Activated CD4-positive, CD25-positive, alpha-beta regulatory T cell (primary cell): ENCODE measurements at places on chromosomes 6 and 20.

- no peak for DNase-seq
Observed at GRCh38 chr6:21099338-21100314, 493.9 kb upstream of the SOX4 start.

DNA sequence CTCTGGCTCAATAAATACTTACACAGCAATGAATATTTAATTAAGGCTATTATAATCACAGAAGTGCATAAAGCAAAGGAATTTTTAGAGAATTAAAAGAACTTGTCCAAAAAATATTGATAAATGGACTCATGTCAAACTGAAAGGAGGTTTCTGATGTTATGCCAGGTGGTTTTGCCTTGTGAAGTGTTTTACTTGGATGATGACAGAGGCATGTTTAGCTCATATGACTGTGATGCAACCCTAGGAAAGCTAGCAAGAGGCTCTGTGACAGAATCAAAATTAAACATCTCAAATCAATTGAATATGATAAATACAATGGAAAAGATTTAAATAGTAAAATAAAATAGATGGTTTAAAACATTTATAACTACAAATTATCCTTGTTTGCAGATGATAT lies 137.3 kb downstream of the TMEM200A start:
- DNase-seq, result no peak

GRCh38 chr6:113971741-113972140 lies 793 bp upstream of the HDAC2 start:
- DNase-seq, result no peak

DNA sequence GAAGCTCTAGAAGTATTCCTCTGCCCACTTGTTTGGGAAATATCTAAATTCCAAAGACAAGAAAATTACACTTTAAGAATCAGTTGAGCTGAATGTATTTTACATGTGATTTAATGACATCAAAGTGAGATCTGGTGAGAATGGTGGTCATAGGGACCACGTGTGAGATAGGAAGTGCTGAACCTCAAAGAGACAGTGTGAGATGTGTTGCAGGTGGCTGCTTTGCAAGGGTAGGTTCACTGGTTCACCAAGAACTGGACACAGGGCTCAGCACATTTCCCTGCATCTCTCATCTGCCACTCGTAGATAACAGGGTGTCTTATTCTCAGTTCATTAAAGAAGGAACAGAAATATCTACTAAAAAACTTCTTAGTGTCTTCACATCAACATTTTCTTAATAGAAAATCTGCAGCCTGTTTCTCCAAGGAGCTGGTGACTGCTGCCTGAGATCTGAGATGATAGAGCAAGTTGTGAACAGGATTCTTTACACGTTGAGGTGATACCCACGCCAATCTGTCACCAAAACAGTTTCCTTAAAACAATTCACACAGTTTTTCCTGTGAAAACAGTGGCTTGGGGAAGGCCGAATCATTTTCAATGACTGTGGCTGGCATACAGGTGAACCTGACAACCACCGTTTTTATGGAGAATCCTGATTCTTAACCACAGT lies 7.2 kb downstream of the CCR6 start:
- DNase-seq, result no peak

- DNase-seq, result no peak
Observed at GRCh38 chr6:80094017-80094416, 12.5 kb upstream of the BCKDHB start.

DNA sequence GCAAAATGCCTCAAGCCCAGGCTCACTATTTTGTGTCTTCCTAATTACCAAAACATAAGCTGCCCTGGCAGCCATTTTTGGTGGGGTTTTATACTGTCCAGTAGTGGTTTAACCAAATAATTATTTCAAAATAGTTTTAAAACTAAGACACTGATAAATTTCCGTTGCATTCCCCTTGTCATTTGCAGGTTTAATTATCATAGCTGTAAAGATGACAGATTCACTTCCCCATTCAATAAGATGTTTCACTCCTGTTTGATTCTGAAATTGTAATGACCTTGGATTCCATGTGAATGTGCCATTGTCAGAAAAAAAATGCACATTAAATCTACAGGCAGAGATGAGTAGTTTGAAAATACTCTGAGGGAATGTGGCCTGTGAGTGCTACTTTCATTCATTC lies 172.0 kb downstream of the COL9A1 start:
- DNase-seq, result no peak

DNA sequence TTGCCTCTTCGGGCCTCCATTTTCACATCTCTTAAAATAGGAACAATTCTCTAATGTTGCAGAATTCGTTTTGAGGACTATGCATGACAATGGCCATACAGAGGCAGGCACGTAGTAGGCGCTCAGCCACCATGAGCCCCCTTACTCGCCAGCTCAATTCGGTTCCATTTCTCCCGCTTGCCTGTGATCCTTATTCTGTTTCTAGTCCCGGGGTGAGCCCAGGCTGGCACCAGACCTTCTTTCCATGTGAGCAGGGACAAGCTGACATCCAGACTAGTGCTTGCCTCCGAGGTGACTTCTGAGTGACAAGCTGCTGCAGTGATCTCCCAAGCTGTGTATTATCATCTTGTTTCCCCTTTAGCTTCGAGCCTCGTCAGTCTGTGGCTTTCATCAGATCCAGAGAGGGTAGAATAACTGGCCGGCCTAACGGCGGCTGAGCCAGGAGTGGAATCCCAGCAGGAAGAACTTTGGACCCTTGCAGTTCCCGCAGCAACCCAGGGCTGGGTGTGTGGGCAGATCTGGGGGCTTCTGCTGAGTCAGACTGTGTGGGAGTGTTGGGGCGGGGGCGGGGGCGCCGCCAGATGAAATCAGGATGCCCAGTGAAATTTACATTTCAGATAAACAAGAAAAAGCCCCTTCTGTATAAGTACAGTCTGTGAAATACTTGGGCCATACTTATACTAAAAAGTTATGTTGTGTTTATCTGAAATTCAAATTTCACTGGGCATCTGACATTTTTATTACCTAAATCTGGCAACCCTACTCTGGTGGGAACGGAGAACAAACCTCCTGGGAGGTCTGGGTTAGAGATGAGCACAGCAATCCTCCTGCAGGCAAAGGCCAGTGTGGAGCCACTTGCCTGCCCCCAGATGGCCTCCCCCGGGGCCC lies 10.9 kb downstream of the BANF2 start:
- no peak for DNase-seq

GRCh38 chr6:132863895-132864294 lies 49.5 kb downstream of the RPS12 start:
- DNase-seq, result no peak

DNA sequence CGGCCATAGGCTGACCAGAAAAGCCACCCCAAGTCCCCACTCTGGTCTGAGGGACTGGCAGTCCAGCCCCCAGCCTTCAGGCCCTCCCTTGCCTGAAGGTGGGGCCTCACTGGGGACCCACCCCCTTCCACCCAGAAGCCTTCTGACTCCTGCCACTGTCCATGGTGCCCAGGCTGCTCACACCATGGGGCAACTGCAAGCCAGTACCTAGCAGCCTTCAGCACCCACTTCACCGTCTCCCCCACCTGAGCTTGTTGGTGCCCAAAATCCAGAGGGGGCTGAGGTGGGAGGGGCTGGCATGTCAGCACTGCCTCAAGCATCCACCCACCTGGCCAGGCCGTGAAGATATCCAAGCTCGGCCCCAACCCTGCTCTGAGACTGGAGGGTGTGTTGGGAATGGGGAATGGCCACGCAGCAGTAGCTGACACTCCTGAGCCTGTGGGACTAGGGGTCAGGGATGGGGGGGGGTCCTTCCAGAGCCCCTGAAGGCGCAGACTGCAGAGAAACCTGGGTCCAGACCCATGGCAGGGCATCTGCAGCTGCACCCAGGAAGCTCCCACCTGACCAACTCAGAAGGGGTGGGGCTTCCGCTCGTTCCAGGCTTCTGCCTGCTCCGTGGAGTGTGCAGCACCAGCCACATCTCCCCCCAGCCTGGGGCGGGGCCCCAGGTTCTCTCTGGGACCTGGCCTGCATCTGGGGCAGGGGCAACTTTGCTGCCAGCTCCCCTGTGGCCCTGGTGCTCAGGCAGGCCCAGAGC lies 942.1 kb upstream of the EPHA7 start:
- no peak for DNase-seq

DNA sequence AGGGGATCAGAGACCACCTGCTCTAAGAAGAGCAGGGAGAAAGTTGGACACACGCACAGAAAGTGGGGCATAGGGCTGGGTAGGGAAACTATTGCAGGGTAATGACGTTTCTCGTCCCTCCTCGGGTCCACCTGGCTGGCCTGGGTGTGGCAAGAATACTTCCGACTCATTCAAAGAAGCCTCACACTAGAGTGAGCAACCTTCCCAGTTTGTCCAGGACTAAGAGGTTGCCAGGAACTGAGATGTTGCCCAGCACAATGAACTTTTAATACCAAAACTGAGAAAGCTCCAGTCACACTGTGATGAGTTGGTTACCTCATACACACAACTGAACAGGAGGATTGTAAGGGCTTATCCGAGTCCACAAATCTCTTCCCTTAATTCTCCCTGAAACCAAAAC lies 74.5 kb upstream of the ADGRF1 start:
- no peak for DNase-seq

- DNase-seq, result no peak
Observed at GRCh38 chr6:170208182-170208601, 82.7 kb downstream of the DLL1 start.

- no peak for DNase-seq
Observed at GRCh38 chr20:38586181-38586525, 5.2 kb downstream of the ADIG start.

DNA sequence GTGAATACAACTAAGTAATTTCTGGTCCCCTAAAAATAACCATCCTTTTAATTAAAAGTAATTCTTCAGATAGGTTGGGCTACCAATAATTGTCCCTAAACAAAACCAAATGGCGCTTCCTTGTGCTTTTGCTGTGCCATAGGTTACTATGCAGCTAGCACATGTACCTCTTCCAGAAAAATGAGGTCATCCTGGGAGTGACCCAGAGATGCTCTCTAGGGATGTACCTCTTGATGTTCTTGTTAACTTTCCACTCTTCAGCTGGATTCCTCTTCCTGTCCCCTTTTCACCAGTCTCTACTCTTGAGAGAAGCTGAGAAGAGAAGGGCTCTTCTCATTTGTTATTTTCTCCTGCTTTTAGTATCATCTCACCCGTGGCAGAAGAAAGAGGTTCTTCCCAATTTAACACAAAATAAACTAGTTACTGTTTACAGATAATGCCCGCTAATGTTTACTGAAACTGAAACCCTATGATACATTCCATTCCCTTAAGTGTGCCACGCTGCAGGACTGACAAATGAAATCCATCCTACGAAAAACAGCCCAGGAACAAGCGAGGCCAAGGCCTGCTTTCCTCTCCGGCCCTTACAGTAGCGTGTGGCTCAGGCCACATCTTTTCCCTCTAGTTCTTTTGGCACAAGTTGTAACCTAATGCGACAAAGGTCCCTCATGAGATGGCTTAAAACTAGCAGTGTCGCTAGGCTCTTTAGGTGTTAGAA lies 24.2 kb downstream of the MRS2 start:
- DNase-seq, result no peak

DNA sequence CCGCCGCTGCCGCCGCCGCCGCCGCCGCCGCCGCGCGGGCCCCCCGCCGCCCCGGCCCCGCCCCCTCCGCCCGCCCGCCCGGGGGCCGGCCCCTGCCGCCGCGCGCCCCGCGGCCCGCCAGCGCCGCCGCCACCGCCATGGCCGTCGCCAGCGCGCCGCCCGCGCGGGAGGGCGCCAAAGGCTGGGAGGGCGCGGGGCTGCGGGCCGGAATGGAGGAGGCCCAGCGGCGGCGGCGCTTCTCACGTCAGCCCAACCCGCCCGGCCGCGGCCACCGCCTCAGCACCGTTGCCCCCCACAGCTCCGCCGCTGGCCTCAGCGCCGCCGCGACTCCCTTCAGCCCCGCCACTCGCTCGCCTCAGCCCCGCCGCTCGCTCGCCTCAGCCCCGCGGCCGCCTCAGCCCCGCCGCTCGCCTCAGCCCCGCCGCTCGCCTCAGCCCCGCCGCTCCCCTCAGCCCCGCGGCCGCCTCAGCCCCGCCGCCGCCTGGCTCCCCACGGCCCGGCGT lies 258 bp downstream of the PHF10 start:
- DNase-seq, result no peak

DNA sequence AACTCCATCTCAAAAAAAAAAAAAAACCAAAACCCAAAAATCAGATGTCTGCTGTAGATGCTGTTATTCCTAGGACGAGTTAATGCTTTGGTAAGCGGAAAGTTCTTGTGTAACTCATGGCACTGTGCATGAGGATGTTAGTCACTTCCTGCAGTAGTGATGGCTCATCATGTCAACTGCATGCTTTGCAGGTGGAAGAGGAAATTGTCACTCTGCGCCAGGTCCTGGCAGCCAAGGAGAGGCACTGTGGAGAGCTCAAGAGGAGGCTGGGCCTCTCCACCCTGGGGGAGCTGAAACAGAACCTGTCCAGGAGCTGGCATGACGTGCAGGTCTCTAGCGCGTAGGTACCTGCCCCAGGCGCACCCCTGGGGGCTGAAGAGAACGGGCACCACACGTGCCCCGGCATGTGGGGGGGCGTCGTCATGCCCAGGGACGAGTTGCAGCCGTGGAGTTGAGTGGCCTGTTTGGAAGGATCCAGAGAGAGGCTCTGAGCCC lies 8.5 kb downstream of the TPD52L2 start:
- no peak for DNase-seq

GRCh38 chr6:111745186-111745585 lies 128.1 kb downstream of the FYN start:
- no peak for DNase-seq

DNA sequence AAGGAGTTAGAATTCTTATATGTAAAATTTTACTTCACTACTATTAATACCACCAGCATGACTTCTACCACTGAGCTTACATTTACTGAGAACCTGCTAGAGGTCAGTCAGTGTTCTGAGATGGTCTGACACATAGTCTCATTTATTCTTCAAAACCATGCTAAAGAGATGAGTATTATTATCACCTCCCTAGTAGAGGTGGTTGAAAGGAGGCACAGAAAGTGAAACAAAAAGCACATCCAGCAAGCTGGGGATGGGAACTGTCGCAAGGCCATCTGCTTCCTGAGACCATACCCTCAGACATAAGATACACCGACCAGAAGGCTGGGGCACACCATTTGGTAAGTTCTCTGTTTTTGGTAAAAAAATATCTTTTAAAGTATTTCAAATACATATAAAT lies 137.7 kb downstream of the INSM1 start:
- DNase-seq, result no peak

DNA sequence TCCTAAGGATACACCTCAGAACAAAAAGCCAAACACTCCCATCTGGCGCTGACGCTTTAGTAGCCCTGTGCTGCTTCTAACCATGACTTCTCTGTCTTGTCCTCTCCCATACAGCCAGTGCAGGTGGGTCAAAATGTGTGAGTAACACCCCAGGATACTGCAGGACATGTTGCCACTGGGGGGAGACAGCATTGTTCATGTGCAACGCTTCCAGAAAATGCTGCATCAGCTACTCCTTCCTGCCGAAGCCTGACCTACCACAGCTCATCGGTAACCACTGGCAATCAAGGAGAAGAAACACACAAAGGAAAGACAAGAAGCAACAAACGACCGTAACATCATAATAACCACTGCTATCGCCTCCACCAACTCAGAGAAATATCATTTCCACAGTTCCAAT lies 1.4 kb downstream of the DEFB132 start:
- DNase-seq, result no peak
